ENCODE measurements at places on chromosomes 1 and 21.

GRCh38 chr1:169495046-169495775, 9.5 kb upstream of the SLC19A2 start:
- DNase-seq: no peak

DNA sequence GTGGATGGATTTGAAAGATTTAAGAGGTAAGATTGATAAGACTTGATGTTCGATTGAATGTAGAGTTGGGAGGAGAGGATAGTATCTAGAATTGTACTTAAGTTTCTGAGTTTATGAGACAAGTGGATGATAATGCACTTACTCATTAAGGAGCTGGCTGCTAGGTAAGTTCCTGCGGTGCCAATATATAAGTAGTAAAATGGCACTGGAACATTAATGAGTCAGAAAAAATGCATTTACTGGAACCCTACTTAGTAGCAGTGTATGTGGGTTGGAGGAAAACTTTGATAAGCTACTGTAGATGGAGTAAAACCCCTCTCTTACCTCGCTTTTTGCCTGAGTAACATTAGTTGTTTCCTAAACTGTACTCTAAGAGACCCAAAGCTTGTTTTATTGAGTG, 68.2 kb downstream of the ZFYVE9 start:
- no peak for DNase-seq

GRCh38 chr1:202217951-202218350, 24.4 kb downstream of the LGR6 start:
- no peak for DNase-seq

DNA sequence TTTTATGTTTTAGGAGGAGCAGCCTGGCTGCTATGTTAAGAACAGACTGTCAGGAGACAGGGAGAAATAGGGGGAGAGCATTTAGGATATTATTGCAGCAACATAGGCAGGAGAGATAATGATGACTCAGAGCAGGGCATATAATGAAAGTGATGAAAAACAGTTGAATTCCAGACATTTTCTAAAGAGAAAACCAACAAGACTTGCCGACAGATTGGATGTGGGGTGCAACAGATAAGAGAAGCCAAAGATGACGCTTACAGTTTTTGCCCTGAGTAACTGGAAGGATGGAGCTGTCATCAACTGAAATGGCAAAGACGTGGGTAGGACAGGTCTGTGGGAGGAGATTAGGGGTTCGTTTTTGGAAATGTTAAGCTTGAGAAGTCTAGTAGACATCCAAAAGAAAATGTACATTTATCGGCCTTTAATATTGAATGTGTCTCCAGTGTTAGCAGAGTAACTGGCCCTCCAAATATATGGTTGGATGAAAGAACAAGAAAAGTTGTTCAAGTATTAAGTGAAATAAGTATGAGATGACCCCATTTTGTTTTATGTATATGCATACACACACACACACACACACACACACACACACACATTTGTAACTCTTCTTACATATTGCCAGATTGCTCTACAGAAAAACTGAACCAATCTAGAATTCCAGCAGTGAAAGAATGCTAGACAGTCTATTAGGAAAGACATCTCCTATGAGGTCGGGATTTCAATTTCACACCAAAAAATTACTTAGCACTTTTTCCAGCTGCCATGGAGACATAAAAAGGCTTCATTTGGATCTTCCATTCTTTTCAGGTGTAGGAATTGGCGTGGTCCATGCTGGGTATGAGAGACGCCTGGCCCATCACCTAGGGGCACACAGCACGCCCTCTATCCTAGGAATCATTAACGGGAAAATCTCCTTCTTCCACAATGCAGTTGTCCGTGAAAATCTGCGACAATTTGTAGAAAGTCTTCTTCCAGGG, 17.2 kb downstream of the DNAJC16 start:
- no peak for DNase-seq

- peak; percentile 49 for DNase-seq
These were observed 12.9 kb upstream of the RNU1-4 start for GRCh38 chr1:16727190-16728111.

GRCh38 chr1:242455052-242455361, 69.5 kb downstream of the PLD5 start:
- no peak for DNase-seq

DNA sequence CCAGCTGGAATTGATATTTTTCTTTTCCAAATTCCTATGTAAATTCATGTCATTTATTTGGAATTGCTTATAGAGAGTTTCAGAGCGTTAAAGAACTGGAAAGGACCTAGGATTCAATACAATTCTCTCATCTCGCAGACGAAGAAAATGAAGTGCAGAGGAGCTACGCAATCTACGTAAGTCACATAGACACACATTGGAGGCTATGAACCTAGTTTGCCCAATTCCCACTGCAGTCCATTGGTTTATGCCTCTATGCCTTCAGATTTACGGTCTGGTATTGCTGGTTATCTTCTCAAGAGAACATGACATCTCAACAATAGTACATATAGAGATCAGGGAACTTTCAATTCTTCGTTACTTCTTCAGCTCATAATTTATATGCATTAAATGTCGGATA, 971 bp upstream of the RNF2 start:
- no peak for DNase-seq

- DNase-seq: no peak
These were observed 22.4 kb upstream of the COL6A1 start for GRCh38 chr21:45959182-45959581.

GRCh38 chr1:87052961-87053360, 138.5 kb downstream of the HS2ST1 start:
- DNase-seq: no peak

DNA sequence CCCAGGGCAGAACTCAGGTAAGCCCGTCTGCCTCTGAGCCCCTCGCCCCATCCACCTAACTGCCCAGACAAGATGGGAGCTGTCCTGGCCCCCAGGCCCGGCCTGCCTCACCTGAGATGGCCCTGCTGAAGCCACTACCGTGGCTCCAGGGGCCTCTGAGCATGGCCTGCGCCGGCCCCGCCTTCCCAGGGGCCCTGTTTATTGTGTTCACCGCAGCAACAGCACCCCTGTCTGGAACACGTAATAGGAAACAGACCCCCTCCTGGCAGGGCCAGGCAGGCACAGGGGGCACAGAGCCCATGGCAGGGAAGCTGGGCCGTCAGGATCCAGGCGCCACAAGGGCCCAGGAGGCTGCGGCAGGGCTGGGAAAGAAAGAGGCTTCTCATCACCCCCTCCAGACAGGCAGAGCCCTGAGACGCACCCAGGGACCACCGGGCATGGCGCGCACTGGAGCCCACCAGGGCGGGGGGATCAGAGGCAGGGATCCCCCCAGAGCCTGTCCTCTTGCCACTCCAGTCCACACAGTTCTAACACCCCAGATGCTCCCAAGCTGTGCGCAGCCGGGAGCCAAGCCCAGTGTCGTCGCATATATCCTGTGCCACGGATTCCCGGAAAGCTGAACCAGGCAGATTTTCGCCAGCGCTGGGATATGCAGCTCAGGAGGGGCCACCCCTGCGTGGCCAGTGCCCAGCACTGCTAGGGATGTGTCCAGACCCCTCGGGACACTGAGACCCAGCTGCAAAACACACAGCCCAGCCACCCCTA, 62.6 kb downstream of the ARHGEF16 start:
- DNase-seq: no peak

- DNase-seq: no peak
These were observed 31.8 kb upstream of the CDC14A start for GRCh38 chr1:100320311-100321099.

GRCh38 chr21:17779496-17779895, 39.7 kb downstream of the C21orf91 start:
- no peak for DNase-seq

- no peak for DNase-seq
These were observed 9.6 kb upstream of the NEK7 start for GRCh38 chr1:198147216-198147615.

DNA sequence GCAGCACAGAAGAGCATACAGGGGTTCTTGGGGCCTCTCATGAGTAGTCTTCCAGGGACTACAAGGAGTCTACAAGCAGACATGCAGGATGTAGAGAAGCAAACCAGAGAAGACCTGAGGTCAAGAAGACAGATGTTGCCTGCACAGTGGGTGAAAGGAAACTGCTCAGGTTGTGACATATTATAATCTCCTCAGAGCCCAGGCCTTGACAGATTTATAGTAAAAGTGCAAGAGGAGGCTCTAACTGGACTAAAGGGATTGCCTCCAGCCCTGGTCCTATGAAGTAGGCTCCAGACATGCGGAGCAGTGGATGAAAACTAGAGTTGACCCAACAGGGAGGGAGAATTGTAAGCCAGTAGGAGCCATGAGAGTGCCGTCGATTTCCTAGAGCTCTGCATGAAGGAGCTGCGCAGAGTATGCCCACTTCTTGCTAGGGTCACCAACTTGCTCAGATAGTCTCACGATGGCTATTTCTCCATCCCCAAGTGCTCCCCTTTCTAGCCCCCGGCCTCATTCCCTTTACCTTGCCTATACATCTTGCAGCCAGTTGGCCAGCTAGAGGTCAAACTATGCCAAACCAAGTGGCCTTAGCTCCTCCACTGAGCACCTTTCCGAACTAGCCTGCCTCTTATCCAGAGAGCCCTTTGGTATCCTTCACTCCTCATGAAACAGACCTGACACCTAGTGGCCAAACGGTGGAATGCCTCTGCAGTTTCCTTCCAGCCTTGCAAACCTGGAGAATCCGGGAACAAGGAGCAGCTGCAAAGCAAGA, 36.2 kb upstream of the IPO9 start:
- DNase-seq: no peak

GRCh38 chr1:158654571-158654970, 31.9 kb downstream of the SPTA1 start:
- DNase-seq: no peak

- no peak for DNase-seq
These were observed 290.3 kb upstream of the B3GALT2 start for GRCh38 chr1:193476748-193477147.

DNA sequence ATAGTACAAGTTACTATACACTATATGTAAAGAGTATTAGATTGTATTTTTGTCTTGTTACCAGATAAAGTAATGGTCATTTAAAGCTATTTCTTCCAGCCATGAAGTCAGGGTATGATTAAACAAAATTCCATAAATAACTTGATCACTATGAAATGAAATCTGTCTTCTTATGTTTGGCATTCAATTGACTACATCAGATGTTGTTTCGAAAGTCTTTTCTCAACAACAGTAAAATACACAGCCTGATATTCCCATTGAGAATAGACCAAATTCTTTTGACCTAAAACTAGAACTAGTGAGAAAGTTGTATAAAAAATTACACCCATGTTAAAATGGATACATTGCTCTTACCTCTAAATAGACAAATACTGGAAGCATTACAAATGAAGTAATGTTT, 134.6 kb upstream of the ADAMTS5 start:
- no peak for DNase-seq

GRCh38 chr21:35933466-35933865, 126.9 kb downstream of the SETD4 start:
- DNase-seq: no peak

- DNase-seq: no peak
These were observed 683.2 kb upstream of the TPTE start for GRCh38 chr21:9837946-9838737.

- no peak for DNase-seq
These were observed 6.8 kb downstream of the SRARP start for GRCh38 chr1:16010837-16011236.

DNA sequence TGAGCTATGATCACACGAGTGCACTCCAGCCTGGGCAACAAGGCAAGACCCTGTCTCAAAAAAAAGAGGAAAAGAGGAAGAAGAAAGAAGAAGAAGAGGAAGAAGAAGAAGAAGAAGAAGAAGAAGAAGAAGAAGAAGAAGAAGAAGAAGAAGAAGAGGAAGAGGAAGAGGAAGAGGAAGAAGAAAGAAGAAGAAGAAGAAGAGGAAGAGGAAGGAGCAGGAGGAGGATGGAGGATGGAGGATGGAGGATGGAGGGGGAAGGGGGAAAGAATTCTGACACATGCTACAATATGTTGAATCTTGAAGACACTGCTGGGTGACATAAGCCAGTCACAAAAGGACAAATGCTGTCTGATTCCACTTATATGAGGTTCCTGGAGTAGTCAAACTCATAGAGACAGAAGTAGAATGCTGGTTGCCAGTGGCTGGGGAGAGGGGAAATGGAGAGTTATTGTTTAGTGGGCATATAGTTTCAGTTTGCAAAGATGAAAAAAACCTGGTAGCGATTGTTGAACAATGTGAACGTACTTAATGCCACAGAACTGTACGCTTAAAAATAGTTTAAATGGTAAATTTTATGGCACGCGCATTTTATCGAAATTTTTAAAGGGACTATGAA, 47.3 kb upstream of the COA6 start:
- DNase-seq: no peak

DNA sequence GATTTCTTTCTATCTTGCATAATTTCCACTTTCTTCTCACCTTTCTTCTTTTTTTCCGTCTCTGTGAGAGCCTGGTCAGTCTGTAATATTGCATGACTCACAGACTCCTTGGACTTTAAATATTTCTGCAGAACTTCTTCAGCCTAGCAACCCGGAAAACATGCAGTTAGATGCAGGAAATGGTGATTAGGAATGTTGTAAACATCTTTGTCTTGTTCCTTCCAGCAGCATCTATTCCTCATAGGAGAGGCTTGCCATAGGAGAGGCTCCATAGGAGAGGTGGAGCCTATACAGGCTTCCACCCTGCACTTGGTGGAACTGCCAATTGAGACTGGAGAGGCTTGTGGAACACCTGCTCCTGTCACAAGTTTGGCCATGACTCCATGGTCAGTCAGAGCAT, 10.0 kb downstream of the GBP5 start:
- no peak for DNase-seq

- DNase-seq: no peak
These were observed 64.7 kb upstream of the NGF start for GRCh38 chr1:115402753-115403184.

- no peak for DNase-seq
These were observed 841 bp downstream of the CENPF start for GRCh38 chr1:214603819-214604252.

- DNase-seq: no peak
These were observed 11.0 kb upstream of the KCNAB2 start for GRCh38 chr1:6034750-6035096.

DNA sequence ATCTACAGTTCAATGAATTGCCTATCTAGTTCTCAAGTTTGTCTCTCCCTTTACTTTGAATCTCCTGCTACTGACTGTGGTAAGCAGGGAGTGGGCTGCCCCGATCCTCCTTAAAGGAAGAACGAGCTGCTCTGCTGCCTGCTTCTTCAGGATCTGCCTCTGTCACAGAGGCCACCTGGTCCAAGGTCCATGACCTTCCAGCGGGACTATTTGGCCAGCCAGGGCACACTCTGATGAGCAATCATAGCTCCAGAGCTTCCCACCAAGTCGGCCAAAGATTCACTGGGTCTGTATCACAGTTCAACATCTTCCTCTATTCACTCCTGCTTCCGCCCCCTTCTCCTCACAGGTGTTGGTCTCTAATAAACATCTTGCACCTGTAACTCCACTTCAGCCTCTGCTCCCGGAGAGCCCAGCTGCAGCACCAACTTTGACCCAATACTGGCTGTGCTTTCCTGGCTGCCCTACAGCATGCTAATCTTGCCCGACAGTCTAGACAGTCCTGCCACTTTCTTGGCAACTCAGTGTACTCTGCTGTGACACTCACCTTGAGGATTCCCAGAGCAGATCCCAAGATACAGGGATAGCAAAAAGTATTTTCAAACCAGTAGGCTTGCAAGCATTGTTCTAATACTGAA, 16.9 kb upstream of the MAP10 start:
- DNase-seq: no peak

Measured in activated T-helper 1 cell treated with anti-CD3 and anti-CD28 coated beads, Interleukin-2, amount 50 U/mL, for 16 hours (primary cell).